ENCODE measurements at places on chromosomes 16 and 17.

- peak; percentile 41 for DNase-seq
Observed at GRCh38 chr16:14405611-14406537, 224.2 kb downstream of the PARN start.

DNA sequence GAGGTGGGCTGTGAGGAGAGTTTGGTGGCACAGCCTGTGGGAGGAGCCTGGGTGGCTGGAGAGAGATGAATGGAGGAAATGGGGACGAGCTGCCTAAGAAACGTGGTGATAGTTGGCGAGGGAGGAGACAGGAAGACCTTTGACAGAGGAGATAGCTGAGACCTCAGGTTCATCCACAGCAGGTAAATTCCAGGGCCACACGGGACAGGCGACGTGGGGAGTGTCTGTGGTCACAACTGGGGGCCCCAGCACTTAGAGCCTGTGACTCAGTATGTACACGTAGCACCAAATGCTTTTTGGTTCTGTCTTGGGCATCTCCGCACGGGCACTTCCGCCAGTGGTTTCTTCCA lies 7.7 kb downstream of the MINK1 start:
- no peak for DNase-seq

GRCh38 chr17:48102043-48102750 lies 919 bp upstream of the CBX1 start:
- DNase-seq, result no peak

GRCh38 chr16:52906281-52906680 lies 146.4 kb downstream of the CHD9NB start:
- DNase-seq, result no peak

- no peak for DNase-seq
Observed at GRCh38 chr16:86245351-86245750, 265.0 kb upstream of the FOXF1 start.

GRCh38 chr17:39051001-39051585 lies 83.9 kb upstream of the FBXO47 start:
- DNase-seq, result no peak

- DNase-seq, result no peak
Observed at GRCh38 chr17:21167303-21167702, 40.5 kb downstream of the DHRS7B start.

- no peak for DNase-seq
Observed at GRCh38 chr16:54233615-54234014, 53.0 kb downstream of the IRX3 start.

DNA sequence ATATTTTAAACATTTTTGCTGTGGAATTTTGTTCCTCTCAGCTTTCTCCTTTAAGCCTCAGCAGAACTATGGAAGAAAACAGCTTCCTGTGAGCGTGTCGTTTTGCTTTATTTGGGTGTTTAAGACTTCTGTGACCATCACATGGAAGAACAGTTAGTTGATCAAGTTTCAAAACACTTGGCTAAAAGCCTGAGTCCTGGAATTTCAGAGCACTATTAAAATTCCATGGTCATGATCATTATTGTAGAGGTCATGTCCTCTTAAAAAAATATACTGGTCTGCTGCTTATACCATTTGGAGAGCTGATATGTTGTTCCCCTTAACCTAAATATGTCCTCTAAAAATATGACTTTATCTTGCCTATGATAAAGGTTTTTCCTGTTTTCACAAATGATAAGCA lies 12.6 kb upstream of the CDR2 start:
- DNase-seq, result peak; percentile 15

Measured in right kidney (tissue), 9 donors.